Posterior vena cava (tissue), 2 donors: ENCODE measurements at places on chromosomes 12 and 14. TPM values are rescaled to one million over a fixed set of nuclear protein-coding genes. Genes with fewer than 3 reads are reported as not detected.

B4GALNT1 gene
- 6.0 TPM for total RNA-seq

MDGA2 gene
- 0.37 TPM for total RNA-seq

HOXC12 gene
- total RNA-seq: 1.1 TPM

GRIN2B gene
- 0.05 TPM for total RNA-seq

GPR84 gene
- 1.6 TPM for total RNA-seq

SLC39A2 gene
- total RNA-seq: 0.24 TPM

GOLGA5 gene
- 42.9 TPM for total RNA-seq

DCAF4 gene
- total RNA-seq: 7.4 TPM

TBX5 gene
- total RNA-seq: not detected

KRT6C gene
- total RNA-seq: not detected

ASCL1 gene
- not detected for total RNA-seq

KRT83 gene
- total RNA-seq: not detected

CSRP2 gene
- 22.5 TPM for total RNA-seq

DNA sequence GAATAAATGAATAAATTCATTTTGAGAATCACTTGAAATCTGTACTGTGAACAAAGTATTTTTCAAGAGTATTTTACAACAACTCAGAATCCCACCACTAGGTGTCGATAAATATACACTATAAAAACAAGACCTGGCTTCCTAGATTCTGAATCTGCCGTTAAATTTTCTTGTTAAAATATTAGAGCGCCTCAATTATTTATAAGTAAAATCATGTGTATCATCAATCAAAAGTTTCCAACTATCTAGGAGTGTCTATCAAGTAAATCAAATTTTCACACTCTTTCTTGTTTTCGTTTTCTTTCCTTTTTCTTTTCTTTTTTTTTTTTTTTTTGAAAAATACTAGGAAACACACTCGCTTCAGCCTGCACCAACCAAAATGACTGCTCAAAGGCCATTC lies 179.2 kb upstream of the DCN start:
- DNase-seq: no peak

- no peak for DNase-seq
These were observed 13.3 kb downstream of the BEST3 start for GRCh38 chr12:69685810-69686209.

GRCh38 chr12:120006258-120006975 lies 17.4 kb downstream of the BICDL1 start:
- no peak for DNase-seq

DNA sequence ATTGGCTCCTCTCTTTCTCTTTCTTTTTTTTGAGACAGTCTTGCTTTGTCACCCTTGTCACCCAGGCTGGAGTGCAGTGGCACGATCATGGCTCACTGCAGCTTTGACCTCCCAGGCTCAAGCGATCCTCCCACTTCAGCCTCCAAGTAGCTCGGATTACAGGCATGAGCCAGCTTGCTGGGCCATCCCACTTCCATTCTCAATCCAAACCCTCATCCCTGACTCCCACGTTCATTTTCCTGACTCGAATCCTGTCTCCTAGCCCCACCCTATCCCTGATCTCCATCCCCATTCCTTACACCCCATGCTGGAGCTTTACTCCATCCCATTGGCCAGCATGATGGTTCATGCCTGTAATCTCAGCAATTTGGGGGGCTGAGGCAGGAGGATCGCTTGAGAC lies 7.8 kb downstream of the SPRYD4 start:
- no peak for DNase-seq

- DNase-seq: no peak
These were observed 193.6 kb upstream of the SEL1L start for GRCh38 chr14:81727218-81727617.

- DNase-seq: no peak
These were observed 10.1 kb upstream of the DCAF4 start for GRCh38 chr14:72916174-72916573.

GRCh38 chr12:105820429-105821125 lies 318.2 kb downstream of the NUAK1 start:
- no peak for DNase-seq

GRCh38 chr12:33708935-33709334 lies 269.3 kb upstream of the SYT10 start:
- DNase-seq: no peak

- DNase-seq: no peak
These were observed 139.3 kb downstream of the TTC7B start for GRCh38 chr14:90676912-90677311.

- peak; percentile 23 for DNase-seq
These were observed 31.4 kb upstream of the C14orf180 start for GRCh38 chr14:104547998-104548700.

- DNase-seq: no peak
These were observed 16.1 kb upstream of the CRACR2A start for GRCh38 chr12:3768911-3769447.

DNA sequence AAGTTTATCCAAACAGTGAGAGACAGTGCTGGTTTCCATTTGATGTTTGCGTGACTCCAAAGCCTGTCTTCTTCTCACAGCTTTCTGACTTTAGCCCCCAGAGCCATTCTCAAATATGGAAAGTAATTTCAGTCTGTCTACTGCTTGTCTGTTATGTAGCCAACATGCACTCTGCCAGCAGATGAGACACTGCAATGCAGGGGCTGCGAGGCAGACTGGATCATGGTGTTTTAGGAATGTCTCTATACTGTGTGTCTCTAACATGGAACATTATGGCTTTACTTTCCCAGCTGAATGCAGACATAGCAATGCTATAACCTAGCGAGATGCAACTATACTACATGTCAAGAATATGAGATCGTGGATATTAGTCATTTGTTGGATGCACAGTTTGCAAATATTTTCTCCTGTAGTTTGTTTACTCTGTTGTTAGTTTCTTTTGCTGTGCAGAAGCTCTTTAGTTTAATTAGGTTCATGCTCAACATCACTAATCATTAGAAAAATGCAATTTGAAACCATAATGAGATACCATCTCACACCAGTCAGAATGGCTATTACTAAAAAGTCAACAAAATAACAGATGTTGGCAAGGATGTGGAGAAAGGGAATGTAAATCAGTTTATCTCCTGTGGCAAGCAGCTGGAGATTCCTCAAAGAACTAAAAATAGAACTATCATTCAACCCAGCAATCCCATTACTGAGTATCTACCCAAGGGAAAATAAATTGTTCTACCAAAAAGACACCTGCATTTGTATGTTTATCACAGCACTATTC lies 235.8 kb upstream of the TMTC1 start:
- no peak for DNase-seq

DNA sequence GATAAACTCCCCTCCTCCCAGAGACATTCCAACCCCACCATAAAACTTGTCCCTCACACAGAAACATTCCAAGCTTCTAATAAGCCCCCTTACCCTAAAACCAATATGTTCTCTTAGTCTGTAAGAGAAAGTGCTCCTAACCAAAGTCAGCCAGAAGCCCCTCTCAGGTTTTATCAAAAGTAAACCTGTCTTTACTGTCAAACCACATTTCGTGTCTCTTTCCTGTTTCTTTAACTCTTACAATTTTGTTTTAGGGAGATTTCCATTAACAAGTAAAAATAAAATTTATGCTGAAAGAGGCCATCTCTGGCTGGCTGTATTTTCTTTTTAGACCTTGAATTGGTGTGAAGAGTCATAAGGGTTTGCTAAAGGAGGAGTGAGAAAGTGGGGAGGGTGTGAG lies 29.8 kb upstream of the CAPRIN2 start:
- DNase-seq: no peak

DNA sequence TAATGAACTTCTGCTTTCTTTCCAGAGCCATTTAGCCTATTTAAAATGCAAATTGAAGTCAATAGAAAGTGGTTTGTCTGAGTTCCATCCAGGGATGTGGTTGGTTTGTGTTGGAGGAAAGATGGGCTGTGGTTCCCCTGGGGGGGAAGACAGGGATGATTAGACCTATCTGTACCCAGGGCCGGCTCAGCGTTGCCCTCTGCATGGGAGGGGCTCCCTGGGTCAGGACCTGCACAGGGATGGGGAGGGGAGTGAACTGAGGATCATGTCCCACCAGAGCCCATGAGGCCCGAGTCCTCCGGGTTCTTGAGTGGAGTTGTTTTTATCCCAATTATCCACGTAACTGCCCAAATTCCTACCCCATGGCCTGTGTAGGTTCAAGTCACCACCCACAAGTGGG lies 76.9 kb upstream of the SFSWAP start:
- DNase-seq: no peak

GRCh38 chr14:28987516-28987915 lies 220.9 kb downstream of the FOXG1 start:
- DNase-seq: no peak

- no peak for DNase-seq
These were observed 19.1 kb upstream of the WSCD2 start for GRCh38 chr12:108109954-108110353.

DNA sequence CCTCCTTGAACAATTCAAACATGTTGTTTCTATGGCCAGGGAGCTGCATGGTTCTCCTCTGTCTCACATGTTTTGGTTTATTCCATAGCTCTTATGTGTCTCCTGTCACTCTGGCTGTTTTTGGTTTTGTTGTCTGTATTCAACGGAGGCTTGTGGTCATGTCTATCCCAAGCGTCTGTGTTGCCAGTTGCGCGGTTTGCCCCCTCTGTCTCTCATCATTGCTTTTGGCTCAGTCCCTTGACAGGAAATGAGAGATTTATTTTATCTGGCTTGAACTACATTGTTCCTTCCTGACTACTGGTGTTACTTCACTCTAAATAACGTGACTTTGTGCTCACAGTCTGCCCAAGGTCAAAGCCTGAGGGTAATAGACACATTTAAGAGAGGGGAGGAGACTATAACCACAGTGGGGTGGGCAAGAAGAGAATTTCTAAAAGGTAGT lies 96.4 kb upstream of the SOX5 start:
- no peak for DNase-seq

GRCh38 chr14:102872020-102872419 lies 50.4 kb upstream of the AMN start:
- no peak for DNase-seq

GRCh38 chr12:24072302-24072701 lies 122.8 kb upstream of the SOX5 start:
- no peak for DNase-seq

DNA sequence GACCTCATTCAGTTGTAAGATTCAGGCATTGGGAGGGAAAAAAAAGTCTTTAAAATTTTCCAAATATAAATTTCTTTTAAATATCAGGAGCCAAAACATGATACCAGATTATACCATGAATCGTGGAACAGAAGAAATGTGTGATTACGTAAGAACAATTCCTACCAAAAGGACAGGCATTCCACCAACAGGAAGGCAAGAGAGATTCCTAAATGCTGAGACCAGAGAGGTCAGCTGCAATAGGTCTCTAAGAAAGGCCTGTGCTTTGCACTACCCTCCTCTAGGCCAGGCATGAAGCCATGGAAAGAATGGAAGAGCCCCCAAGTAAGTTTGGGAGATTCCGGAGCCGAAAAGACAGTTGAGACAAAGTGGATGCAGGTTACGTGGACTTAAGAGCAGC lies 83.7 kb downstream of the PTGER2 start:
- no peak for DNase-seq

- DNase-seq: no peak
These were observed 254.8 kb downstream of the PDZRN4 start for GRCh38 chr12:41442896-41443295.

DNA sequence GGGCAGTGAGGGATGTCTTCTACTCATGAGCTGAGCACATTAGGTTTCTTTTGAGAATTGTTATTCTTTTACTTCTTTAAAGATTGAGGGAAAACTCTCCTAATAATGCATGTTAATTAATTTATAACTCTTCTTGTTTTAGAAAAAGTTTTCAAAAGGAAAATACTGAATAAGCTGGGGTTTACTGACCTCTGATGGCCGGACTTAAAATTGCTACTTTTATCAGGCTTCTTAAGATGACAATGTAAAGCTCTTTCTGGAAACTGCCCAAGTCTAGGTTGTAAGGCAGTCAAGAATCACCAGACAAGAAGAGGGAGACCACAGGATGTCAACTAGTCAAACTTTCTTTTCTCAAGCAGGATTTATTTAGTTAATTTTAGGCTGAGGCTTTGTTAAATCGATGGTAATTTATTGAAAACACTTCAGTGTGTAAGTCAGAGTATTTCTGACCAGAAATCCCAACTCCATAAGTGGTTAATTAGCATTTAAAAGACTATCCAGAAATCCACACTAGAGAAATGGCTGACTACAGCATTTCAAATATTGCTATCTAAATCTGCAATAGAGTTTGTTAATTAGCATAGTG lies 82.1 kb downstream of the AVPR1A start:
- no peak for DNase-seq

DNA sequence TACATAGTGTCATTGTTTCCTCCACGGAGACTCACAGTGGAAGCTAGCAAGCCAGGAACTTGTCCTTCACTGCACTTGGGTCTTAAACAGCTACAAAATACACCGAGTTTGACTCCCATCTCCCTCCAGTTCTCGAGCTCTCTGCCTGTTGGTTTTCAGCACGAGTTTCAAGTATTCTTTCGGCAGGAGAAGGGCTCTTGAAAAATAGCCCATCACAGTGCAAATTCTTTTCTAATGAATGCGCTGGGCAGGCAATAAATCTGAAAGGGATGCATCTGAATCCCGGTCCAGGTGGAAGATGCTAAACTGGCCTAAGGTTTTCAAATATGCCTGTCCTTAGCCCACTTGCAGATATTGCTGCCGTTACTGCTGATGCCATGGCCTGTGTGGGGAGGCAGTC lies 173.9 kb downstream of the CACNA1C start:
- DNase-seq: no peak

- no peak for DNase-seq
These were observed 487.1 kb downstream of the AACS start for GRCh38 chr12:125552295-125552694.

DNA sequence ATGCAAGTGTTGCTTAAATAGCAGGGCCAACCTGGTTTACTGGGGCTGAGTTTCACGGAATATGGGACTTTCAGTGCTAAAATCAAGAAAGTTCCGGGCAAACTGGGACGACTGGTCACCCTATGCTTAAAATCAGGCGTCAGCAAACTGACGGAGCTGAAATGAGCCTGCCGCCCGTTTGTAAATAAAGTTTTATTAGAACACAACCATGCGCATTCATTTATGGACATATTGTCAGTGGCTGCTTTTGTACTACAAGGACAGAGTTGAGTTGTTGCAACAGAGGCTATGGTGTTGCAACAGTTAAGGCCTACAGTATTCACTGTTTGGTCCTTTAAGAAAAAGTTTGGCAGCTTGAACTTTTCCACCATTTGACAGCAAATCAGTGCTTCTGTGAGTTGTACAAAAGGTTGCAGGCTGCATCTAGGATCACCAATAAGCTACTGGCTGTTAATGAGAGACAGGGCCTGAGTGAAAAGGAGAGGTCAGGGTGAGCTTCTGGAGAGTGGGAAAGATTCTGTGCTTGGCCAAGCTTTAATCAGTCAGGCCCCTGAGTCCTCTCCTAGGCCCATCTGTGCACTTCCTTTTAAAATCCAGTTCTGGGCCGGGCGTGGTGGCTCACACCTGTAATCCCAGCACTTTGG lies 13.3 kb downstream of the SELPLG start:
- no peak for DNase-seq
